ENCODE measurements at places on chromosomes 11 and 22.

- DNase-seq: no peak
Observed at GRCh38 chr11:78995171-78995570, 420.5 kb upstream of the NARS2 start.

- DNase-seq: no peak
Observed at GRCh38 chr22:32417906-32418305, 5.9 kb upstream of the RTCB start.

DNA sequence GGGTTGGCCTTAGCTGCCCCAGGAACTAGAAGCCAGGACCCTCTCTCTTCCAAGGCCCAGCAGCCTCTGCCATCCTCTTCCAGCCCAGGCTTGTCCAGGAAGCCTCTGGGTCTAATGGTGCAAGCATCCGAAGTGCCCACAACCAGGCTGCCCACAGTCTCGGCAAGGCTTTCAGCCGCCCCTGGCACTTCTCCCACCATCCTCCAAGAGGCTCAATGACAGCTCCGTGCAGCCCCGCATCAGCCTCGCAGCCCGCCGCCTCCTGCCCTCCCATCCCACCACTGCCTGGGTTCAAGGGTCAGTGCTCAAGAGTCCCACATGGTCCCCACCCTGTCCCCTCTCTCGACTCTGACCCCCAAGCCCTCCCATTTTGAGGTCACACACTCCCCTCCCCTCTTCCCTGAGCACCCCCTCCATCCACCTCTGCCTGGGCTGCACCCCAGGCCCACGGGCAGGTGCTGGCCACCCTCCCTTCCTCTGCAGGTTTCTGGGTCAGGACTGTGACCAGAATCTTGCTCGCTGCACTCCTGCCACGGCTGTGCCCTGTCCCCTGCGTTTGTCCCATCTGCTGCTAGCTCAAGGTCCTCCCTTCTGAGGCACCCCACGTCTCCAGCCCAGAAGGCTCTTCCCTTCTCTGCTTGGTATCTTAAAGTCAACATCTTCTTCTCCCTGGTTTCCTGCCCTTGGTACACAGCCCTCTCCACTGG lies 17.2 kb downstream of the IFITM10 start:
- DNase-seq: no peak

- DNase-seq: no peak
Observed at GRCh38 chr11:64909653-64910343, 7.2 kb downstream of the ATG2A start.

DNA sequence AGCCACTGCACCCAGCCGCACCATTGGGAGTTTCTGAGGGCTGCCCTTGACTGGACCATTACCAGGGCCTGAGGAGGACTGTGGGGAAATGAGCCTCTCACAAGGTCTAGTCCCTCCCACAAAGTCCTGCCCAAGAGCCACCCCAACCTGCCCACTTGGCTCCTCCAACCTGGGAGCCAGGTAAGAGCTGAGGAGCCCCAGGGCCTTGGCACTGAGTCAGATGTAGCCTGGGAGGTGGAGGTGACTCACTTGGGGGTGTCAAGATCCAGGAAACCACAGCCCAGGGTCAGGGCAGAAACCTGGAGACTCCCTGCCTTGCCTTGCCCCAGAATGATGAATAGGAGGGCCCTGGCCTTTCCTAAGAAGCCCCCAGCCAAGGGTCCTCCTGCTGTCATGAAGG lies 25.8 kb upstream of the P2RY2 start:
- no peak for DNase-seq

- no peak for DNase-seq
Observed at GRCh38 chr11:122731500-122731913, 76.0 kb downstream of the UBASH3B start.

DNA sequence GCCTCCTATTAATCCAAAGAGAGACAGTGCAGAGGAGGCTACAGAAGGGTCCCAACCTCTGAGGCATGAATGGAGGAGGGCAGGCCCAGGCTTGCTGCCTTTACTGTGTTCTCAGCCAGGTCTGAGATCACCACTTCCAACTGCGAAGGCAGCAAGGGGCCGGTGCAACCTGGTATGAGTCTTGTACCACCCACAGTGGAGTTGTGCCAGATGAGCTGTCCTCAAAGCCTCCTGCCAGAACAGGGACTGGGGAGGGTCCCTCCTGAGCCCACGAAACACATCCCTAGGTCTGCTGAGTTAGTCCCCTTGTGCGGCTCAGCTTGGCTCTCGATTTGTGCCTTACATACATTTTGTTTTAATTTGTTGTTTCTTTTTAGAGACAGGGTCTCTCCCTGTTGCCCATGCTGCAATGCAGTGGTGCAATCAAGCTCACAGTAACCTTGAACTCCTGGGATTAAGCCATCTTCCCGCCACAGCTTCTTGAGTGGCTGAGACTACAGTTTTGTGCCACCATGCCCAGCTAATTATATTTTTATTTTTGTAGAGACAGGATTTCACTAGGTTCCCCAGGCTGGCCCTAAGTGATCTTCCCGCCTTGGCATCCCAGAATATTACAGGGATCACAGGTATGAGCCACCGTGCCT lies 9.3 kb downstream of the MIF start:
- no peak for DNase-seq

GRCh38 chr11:122656631-122657101 lies 1.1 kb downstream of the UBASH3B start:
- peak; percentile 20 for DNase-seq

DNA sequence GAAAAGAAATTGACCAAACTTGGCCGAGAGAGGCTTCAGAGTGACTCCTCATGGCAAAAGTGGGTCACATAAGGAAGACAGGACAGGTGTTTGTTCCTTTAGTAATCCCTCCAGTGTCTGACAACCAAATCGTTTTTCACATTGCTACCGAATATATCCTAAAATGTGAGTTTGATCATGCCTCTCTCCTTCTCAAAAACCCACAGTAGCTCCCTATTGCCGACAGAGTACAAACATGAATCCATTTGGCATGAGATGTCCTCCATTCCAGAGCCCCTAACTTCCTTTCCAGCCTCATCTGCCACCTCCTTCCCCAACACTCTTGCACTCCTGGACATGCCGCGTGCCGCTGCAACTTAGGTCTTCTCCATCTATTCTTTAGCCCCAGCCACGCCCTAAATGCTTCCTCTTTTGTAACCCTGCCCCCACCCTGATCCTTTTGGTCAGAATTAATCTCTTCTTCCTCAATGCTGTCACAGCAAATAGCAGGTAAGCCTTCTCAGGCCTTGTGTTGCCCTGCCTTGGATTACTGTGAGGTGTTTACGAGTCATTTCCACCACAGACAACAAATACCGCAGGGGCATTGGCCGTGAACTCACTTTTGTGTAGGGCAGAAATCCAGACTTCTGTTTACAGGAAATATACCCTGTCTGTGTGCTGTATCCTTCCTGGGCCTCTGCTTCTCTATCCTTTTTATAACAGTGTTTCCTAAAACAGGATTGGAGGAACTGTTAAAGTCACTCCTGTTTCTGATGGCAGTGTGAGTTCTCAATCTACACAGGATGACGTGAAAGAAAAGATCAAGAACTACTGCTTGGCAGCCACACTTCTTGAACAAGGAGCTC lies 66.0 kb upstream of the FTH1 start:
- DNase-seq: no peak

DNA sequence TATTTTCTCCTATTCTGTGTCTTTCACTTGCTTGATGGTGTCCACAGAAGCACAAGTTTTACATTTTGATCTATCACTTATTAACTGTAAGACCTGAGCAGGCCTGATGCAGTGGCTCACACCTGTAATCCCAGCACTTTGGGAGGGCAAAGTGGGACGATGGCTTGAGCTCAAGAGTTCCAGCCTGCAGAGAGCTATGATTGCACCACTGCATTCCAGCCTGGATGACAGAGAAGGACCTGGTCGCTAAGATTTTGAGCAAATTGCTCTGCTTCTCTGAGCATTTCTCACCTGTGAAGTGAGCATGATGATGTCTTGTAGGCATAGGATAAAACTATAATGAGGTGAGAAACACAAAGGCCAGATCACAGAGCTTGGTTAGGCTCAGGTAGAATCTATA lies 6.7 kb downstream of the CCDC87 start:
- DNase-seq: no peak

GRCh38 chr11:88043149-88043548 lies 132.1 kb downstream of the RAB38 start:
- no peak for DNase-seq

GRCh38 chr22:31348766-31349165 lies 2.6 kb upstream of the PATZ1 start:
- DNase-seq: no peak

- no peak for DNase-seq
Observed at GRCh38 chr11:93567401-93567895, 24.3 kb upstream of the SMCO4 start.

DNA sequence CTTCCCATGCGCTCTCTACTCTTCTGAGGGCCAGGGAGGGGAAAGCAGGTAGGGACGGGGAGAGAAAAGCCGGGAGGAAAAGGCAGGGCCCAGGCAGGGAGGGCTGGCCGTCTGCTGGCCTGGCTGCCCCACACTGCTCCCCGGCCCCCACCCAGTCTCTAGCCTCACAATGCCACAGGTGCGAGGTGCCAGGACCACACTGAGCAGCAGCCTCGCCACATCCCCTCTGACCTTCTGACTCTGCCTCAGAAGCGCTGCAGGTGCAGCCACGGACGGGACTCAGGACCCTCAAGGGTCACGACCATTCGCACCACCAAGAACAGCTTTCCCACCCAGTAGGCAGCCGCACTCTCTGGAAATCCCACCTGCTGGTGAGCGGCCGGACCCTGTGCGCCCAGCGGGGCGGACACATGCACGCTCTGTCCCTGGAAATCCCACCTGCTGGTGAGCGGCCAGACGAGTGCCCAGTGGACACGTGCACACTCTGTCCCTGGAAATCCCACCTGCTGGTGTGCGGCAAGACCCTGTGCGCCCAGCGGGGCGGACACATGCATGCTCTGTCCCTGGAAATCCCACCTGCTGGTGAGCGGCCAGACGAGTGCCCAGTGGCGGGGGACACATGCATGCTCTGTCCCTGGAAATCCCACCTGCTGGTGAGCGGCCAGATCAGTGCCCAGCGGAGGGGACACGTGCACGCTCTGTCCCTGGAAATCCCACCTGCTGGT lies 20.1 kb downstream of the TOLLIP start:
- DNase-seq: no peak

GRCh38 chr11:78715639-78716311 lies 141.1 kb upstream of the NARS2 start:
- no peak for DNase-seq

- DNase-seq: no peak
Observed at GRCh38 chr22:39171623-39172264, 19.3 kb upstream of the CBX7 start.

GRCh38 chr11:78259777-78260487 lies 71.2 kb downstream of the USP35 start:
- no peak for DNase-seq

GRCh38 chr11:57527056-57527631 lies 3.4 kb downstream of the TIMM10 start:
- peak; percentile 46 for DNase-seq

DNA sequence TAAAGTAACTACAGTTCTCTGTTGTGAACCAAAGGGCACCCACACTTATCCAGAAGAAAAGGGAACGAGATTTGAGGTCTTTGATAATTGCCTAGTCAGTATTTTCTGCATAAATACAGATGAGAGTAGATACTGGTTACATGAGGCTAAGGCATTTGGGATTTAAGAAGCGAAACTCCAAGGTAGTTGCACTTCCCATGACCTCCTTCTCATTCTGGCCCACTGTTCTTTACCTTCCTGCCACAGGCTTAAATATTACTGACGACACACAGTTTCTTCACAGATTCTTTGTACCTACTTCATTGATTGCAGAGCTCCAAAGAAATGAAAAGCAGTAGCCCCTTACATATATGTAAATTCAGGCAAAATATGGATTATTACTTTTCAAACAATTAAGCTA lies 915.3 kb downstream of the LRRC4C start:
- DNase-seq: no peak

DNA sequence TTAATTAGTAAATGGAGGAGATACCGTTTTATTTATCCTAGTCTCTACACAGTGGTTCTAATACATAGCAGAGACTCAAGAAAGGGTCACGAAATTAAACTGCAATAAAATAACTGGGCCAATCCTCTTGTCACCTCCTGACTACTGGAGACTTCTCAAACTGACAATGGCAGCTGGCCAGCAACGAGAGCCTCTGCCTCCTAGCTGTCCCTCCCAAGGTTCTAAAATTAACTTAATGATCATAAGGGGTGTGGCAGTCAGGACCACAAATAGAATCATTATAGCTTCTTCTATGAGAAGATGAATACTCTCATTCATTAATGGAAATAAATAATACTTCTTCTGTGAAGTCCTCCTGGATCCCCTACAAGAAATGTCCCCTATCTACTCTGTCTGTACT lies 63.8 kb upstream of the APOA1 start:
- no peak for DNase-seq

- DNase-seq: no peak
Observed at GRCh38 chr11:44205836-44206235, 104.1 kb downstream of the ALX4 start.

GRCh38 chr22:49347376-49347775 lies 480.3 kb downstream of the BRD1 start:
- no peak for DNase-seq

DNA sequence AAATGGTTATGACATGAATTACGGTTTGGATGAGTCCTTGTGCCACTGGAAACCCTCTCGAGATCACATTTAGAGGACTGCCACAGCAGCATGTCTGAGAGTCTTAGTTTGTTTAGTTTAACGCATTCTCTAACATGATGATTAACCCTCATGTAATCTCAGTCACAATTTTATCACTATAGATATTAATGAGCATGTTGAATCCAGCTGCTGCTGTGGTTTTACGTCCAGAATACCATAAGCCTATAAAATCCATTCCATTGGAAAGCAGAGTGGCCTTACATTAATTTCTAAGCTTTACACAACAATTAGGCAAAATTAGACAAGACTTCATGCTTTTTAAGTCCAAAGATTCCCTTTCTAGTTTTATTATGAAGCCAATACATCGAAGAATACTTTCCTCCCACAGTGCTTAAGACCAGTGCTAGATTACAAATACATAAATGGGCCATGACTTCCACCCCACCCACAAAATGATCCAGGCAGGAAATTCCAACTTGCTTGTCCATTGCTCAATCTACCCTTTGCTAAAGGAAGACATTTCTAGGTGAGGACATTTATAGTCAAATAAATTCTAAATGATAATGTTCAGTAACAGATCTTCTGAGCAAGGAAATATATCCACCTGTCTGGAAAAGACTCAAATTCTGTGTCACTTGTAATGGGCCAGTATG lies 3.5 kb upstream of the ELMOD1 start:
- no peak for DNase-seq

GRCh38 chr11:57772562-57772961 lies 11.0 kb downstream of the CTNND1 start:
- no peak for DNase-seq

DNA sequence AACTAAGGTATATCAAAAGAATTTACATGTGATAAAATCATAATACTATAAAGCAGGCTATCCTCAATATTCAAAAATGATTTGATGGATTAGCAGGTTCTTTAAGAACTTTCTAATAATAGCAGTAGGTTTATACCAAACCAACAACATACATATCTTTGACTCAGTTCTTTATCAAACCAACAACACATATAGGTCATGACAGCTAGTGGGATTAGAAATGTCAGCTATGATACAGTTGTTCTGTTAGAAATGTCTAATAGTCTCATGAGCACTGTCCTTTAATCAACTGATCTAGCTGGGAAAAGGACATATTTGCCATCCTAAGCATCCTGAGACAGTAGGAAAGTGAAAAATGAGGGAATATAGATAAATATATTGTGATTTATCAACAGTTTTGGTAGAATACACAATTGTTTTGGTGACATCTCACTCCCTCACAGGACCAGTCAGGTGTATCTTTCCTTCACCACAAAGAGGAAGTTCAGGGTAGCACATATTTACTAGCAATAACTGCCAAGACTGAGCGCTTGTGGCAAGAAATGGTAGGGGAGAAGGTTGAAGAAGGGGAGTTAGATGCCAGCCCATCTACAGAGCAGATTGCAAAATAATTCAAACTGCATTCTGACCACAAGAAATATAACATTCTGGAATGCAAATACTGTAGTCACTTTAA lies 90.8 kb upstream of the APOA1 start:
- no peak for DNase-seq

Measured in stimulated activated CD8-positive, alpha-beta memory T cell treated with anti-CD3 and anti-CD28 coated beads, Interleukin-15, amount 100 ng/mL, for 4 hours (primary cell).